GM13976 (cell line): ENCODE measurements at places on chromosomes 7 and 10.

DNA sequence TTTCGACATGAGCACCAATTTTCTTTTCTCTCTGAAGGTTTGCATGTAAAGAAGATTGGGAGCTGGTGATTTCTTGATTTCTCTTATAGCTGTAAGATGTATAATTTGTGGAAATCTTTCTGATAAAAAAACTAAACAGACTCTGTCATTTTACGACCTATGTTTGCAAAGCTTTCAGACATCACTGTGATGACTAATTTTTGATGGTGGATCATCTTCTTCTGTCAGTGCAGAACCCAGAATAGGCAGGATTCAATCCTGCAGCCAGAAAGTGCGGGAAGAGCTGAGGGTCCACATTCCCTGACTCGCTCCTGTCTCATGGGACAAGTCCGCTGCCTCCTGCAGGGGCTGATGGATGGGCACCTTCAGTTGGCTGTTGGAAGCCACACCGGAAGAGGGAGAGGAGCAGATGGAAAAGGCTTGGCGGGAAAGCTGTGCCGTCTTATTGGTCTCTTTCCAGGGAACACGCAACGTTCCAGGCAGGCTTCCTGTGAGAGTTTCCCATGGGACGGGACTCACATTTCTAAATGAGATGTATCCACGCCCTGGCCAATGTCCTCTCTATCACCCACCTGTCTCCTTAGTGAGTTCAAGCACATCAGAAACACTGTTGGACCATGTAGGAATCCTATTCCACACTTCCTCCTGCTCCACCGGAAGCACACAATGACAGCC, 186.9 kb downstream of the PRPF18 start:
- DNase-seq = no peak

- DNase-seq = peak; percentile 68
Observed at GRCh38 chr10:123136806-123137642, 1.3 kb downstream of the HMX3 start.

GRCh38 chr7:83873459-83873858, 224.5 kb upstream of the SEMA3E start:
- DNase-seq = no peak

- no peak for DNase-seq
Observed at GRCh38 chr7:47506382-47507339, 75.2 kb downstream of the TNS3 start.

- peak; percentile 58 for DNase-seq
Observed at GRCh38 chr10:106931159-106931852, 233.2 kb downstream of the SORCS1 start.

DNA sequence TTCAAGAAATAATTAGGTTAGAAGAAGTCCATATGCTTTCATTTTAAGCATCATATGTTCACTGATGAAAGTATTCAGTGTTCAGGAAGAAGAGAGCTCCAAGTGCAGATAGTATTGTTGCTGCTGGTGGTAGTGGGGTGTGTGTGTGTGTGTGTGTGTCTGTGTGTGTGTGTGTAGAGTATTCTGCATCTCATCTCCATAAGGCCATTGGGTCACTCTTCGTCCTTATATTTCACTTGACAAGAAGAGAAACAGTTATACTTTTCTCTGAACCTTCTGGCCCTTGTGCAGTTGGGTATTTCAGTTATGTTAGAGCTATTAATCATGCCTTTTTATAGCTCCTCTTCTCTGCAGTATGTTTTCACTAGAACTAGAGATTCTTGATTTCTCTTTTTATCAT, 26.2 kb downstream of the ADAM22 start:
- DNase-seq = no peak

- no peak for DNase-seq
Observed at GRCh38 chr7:101957744-101958525, 140.5 kb downstream of the CUX1 start.

- no peak for DNase-seq
Observed at GRCh38 chr10:44306762-44307161, 78.1 kb downstream of the CXCL12 start.

- DNase-seq = no peak
Observed at GRCh38 chr7:80703272-80703671, 64.8 kb downstream of the CD36 start.

DNA sequence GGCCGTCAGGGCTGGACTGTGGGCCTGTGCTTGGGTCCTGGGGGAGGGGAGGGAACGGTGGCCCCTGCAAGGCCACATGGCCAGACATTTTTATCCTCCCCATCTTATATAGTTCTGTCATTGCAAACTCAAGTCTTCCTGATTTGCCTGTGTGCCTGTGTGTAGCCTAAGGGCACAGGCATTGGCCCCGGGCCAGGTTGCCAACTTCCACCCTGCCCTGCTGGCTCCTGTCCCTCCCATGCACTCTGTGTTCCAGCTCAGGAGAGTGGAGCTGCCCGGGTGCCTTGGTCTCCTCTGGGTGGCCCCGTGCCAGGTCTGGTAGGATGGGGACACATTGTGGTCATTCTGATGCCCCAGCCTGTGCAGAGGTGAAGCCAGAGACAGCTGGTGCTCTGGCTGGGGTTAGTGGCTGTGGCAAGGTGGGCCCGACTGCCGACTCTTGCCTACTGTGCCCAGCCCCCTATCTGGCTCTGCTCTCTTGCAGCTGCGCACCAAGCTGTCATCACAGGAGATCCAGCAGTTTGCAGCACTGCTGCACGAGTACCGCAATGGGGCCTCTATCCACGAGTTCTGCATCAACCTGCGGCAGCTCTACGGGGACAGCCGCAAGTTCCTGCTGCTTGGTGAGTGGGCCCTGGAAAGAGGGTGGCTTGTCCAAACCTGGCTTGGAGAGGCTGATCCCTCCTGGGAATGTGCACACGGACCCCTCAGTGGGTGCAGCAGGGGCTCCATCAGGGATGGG, 14.8 kb downstream of the NACAD start:
- DNase-seq = peak; percentile 27

DNA sequence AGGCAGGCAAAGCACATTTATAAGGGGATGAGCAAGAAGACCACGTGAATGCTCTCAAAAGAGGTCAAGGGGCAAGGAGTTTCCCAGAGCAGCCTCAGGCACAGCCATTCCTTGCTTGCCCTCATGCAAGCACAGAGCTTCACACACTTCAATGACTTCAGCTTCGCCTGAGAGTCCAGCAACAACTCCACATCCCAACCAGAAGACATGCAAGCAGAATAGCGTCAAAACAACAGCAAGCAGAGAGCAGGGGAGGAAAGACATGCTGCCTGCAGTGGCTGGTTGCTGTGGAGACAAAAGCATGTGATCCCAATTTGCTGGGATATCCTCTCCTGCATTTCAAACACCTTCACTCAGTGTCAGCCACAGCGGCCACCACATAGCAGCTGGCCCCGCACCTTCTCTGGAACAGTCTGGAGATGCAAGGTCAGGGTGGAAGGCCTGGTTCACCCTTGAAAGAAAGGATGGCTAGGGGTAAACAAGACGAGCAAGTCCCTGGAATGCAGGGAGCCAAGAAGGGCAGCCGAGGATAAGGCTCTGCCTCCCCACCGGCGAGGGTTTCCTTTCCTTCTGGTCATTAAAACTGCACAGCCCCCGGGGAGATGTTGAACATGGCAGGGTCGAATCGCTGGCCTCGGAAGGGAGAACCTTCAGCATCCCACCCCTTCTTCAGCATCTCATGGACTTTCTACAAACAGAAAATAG, 60.2 kb upstream of the CAMK2B start:
- no peak for DNase-seq

GRCh38 chr10:88080213-88080612, 216.8 kb downstream of the PTEN start:
- DNase-seq = no peak

GRCh38 chr7:87574630-87575029, 26.1 kb downstream of the ABCB1 start:
- DNase-seq = peak; percentile 25

DNA sequence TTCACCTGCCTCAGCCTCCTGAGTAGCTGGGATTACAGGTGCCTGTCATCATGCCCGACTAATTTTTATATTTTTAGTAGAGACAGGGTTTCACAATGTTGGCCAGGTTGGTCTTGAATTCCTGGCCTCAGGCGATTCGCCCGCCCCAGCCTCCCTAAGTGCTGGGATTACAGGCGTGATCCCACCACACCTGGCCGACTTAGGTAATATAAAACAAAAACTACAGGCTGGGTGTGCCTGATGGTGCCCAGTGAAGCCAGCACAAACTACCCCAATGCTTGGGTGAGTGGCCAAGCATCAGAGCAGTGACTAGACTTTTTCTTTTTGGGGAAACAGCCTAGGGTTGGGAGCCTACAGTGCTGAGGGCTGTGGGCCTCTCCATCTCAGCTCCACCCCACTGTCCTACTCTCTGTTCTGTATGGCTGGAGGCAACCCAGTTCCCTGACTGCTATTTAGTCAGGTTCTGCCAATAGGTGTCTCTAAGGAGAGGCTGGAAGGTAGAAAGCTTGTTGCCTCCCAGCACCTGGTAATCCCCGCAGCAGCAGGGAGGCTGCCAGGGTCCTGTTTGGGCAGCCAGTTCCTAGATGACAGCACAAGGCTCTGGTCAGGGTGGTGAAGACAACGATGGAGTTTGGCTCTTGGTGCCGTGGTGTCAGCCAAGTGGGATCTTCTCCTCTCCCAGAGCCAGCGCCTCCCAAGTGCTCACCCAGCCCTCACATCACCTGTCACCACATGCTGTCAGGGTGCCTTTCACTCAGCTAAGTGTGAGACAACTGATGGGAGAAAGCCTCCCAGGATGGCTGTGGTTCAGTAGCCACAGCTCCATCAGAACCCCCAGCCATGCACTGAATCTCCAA, 10.4 kb upstream of the NACAD start:
- peak; percentile 28 for DNase-seq

DNA sequence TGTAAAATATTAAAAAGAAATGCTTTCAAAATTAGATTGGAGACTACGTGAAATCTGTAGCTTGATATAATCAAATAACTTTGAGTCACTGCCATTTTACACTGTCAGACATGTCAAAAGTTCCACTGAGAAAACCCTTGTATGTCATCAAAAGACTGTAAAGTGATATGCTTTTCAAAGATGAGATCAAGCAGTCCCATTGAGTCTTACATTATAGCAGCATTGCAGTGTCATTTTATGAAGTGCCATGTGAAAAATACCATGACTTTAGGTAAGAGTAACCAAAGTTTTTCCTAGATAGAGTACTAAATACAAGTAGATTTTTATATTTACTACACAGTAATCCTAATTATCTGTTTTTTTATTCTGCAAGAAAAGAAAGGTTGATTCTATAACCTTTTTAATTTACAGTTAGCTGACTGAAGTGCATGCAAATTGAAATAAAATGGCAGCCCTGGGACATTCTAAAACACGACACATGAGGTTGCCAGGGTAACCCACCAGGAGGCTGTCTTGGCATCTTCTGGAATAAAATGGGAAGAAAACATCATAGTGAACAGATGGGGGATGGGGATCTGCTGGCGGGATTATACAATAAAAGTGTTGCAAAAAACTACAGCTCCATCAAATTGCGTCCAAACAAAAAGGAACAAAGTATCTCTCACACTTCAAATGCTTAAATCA, 91.3 kb upstream of the TMEM106B start:
- no peak for DNase-seq

DNA sequence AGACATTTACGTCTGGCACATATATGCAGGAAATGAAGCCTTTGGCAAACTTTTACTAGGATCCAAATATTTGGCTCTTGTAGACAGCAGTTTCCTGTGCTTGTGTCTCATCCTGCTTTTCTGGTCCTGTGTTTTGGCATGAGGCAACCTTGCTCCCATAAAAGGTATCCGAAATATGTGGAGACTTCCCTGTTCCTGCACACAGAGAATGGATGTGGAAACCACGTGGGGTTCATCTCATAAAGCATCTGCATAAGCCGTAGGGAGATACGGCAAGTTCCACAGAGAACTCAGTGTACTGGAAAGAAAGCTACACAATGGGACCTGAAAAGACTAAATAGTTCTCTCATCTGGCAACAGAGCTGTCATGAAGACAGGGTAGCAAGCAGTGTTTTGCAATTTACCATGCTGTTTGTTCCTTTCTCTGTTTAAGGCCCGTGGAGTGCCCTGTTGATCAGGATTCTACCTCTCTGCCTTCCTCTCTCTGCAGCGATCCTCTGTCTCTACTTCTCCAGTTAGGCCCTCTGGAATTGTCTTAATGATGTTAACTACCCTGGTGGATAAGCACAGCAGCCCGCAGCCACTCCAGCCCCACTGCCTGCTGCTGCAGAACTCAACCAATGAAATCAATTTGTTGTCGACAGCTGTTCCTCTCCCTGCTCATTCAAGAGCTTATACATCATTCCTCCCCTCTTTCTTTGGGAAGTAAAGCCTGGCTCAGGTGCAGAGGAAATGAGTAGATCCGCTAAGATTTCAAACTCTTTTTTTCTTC, 293.6 kb downstream of the CSTF2T start:
- DNase-seq = no peak

- DNase-seq = no peak
Observed at GRCh38 chr10:11525503-11525902, 85.9 kb downstream of the USP6NL start.

DNA sequence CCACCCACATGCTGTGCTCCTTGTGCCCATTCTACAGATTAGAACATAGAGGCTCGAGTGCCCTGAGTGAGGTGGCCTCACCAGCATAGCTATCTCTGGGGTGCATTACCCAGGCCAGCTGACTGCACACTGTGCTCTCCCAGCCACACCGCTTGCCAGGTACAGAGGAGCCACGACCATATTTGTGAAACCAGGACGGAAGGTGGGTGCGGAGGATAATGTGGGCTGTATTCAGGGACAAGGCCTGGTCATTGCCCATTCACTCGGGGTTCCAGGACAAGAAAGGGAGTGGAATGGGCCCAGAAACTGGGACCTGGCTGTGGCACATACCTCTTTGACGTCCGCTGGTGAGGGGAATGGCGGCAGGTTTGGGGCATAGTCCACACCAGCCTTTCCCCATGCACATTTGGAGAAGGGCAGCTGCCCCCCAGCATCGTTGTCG, 236.0 kb downstream of the TNS3 start:
- no peak for DNase-seq

DNA sequence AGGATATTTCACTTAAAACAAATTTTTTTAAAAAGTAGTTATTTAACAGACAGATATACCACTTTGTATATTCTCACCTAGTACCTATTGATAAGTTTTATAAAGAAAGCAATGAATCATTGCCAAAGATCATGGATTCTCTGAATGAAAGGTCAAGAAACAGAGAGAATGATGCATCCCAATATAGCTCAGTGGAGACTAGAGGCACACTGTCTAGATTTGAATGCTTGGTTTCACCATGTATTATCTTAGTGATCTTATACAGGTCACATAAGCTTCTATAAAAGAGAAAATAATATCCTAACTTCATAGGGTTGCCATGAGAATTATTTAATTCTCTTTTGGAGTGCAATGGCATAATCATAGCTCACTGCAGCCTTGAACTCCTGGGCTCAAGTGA, 87.0 kb upstream of the LRRN3 start:
- DNase-seq = no peak
